Left ventricle myocardium superior (tissue), 1 donor: ENCODE measurements at places on chromosomes 5 and 9. TPM values are rescaled to one million over a fixed set of nuclear protein-coding genes. Genes with fewer than 3 reads are reported as not detected.

- no peak for DNase-seq
Measured at GRCh38 chr5:91332267-91333045, 50.7 kb downstream of the ARRDC3 start.

DNA sequence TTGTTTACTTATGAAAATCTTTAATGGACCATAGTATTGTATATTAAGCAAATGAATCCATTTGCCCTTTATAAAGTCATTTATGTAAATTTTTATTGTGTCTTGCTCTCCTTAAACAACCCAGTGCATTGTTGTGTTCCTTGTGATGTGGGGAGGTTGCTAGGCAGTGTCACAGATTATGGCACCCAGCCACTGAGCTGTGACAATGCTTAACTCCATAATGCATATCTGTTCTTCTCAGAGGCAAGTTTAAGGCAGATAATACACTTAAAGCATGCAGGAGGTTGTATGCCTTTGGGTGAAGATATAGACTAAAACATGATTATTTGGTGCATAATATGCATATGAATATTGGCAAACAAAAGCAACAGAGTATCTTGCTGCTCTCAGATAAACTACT lies 269.6 kb upstream of the RIOK2 start:
- DNase-seq, result no peak

- DNase-seq, result no peak
Measured at GRCh38 chr5:76546497-76547102, 76.6 kb downstream of the F2RL2 start.

DNA sequence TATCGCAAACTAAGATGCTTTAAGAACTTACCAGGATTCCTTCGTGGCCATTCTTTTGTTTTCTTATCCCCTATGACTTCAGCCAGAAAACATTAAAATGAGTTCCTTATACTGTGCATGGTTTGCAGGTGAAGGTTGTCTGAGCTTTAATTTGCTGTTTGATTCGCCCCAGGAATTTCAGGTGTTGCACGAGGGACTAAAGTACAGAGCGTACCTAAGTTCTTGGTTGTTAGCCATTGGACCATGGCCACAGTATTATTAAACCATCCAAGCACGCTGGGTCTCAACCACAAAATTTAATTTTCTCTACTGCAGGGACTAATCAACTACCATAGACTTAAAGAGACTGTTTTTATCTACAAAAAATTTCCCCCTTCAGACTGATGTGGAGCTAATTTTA lies 208.4 kb upstream of the MPDZ start:
- no peak for DNase-seq

GRCh38 chr5:28117691-28118090 lies 1079.3 kb upstream of the CDH9 start:
- no peak for DNase-seq

GRCh38 chr5:52859628-52860027 lies 71.9 kb downstream of the ITGA1 start:
- no peak for DNase-seq

- no peak for DNase-seq
Measured at GRCh38 chr9:107275530-107275929, 7.5 kb upstream of the RAD23B start.

- DNase-seq, result no peak
Measured at GRCh38 chr5:156128026-156128425, 198.9 kb upstream of the SGCD start.

GRCh38 chr9:130990306-130990977 lies 18.5 kb upstream of the LAMC3 start:
- no peak for DNase-seq

- DNase-seq, result no peak
Measured at GRCh38 chr9:1120500-1121165, 70.5 kb downstream of the DMRT2 start.

DNA sequence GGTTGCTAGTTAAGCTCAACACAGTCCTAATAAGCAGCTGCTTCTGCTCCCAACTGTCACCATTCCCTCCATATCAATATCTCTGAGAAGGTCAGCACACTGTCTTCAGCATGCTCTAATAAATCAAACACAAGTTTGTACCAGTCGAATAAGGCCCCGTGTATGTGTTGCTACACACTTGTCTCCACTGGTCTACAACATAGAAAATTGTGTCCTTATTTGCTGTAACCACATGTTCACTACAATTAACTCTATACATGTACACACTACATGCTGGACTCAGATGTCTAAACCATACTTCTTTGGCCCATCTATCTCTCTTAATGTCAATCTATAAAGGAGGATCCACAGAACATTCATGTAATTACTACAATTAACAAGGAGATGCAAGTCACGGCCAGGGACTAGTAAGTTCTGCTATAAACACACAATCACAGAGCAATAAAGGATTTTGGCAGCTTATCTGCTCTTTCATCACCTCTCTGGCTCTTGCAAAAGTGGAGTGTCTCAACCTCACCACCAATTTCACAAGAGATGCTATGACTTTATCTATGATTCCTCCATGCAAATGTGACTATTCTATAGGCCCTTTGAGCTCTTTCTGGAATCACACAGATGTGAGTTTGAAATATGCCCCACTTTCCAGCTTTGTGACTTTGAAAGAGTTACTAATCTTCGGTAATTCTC lies 143.9 kb downstream of the SEMA5A start:
- no peak for DNase-seq

DNA sequence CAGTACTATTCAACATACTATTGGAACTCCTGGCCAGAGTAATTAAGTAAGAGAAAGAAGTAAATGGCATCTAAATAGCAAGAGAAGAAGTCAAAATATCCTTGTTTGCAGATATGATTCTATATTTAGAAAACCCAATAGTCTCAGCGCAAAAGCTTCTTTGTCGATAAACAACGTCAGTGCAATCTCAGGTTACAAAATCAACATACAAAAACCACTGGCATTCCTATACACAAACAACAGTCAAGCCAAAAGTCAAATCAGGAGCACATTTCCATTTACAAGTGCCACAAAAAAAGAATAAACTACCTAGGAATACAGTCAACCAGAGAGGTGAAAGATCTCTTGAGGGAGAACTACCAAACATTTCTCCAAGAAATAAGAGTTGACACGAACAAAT lies 1901.9 kb upstream of the ACO1 start:
- no peak for DNase-seq

- DNase-seq, result no peak
Measured at GRCh38 chr9:93139365-93140182, 5.5 kb upstream of the NINJ1 start.

- DNase-seq, result no peak
Measured at GRCh38 chr5:78364005-78364404, 3.6 kb downstream of the SCAMP1 start.

DNA sequence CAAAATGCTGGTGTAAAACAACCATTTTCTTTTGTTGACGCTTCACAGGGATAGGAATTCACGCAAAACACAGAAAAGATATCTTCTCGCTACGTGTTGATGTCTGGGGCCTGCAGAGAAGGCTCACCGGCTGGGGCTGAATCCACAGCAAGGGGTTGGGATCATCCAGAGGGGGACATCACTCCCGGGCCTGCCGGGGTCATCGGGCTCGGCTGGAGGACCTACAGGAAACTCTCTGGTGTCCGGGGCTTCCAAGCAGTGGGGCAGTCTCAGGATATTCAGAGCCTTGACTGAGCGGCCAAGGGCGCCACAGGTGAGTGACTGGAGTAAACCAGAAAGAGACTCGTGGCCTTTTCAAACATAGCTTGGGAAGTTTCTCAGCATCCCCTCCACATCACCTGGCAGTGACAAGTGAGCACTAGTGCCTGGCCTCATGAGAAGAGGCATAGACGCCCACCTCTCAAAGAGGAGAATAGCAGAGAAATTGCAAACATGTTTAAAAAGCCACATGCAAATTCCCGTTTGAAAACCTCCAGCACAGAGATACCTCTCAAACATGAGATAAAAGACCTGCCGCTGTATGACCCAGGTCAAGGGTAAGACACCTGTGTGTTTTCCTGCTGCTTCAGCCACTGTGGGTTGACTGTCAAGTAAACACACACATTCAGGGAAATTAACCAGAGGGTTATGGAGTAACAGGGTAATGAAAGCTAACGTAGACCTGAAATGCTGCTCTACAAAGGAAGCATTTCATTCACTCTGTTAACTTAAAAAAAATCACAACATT lies 50.8 kb upstream of the SIMC1 start:
- DNase-seq, result no peak

- no peak for DNase-seq
Measured at GRCh38 chr5:83084336-83084735, 7.0 kb downstream of the XRCC4 start.

GRCh38 chr5:181167814-181168488 lies 20.6 kb downstream of the OR2V2 start:
- DNase-seq, result no peak

DNA sequence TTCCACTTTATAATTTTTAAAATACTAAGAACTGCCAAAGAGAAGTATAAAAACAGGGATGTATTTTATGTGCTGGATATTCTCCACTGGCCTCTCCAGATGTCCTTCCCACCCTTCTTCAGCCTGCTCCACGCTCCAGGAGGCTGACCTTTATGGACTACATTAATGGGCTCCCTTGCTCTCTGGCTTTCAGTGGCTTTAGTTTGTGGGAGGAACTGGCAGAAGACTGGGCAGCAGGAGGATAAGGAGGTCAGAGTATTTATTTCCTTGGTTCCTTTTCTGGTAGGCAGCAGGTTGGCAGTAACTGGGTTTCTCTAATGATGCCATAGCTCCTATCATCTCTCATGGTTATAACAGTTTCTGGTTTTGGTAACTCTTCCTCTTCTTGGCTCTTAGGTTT lies 133.9 kb downstream of the PAM start:
- no peak for DNase-seq

DNA sequence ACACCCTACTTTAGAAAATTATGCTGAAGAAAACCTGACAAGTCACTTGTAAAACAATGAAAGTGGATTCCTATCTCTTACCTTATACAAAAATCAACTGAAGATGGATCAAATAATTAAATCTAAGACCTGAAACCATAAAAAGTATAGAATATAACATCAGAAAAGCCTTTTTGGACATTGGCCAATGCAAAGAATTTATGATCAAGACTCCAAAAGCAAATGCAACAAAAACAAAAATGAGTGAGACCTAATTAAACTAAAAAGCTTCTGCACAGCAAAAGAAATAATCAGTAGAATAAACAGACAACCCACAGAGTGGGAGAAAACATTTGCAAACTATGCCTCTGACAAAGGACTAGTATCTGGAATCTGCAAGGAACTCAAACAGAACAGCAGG lies 303.0 kb upstream of the CDH9 start:
- no peak for DNase-seq

DNA sequence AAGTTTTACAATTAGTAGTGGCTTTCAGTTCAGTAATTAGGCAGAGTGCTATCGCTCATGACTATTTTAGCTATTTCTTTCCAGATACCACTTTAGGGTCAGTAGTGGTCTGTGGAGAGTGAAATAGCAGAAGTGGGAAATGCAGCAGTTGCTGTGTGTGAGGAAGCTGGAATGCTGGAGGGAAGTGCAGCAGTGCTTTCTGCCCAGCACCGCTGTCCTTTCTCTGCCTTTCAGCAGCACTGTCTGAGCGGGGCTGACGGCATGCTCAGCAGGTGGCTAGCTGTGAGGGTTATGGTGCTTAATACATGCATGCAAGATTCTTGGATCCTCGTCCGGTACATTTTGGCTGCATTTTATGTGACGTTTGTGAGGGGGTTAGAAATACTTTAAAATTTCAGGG lies 213.9 kb downstream of the PBX3 start:
- DNase-seq, result no peak

DNA sequence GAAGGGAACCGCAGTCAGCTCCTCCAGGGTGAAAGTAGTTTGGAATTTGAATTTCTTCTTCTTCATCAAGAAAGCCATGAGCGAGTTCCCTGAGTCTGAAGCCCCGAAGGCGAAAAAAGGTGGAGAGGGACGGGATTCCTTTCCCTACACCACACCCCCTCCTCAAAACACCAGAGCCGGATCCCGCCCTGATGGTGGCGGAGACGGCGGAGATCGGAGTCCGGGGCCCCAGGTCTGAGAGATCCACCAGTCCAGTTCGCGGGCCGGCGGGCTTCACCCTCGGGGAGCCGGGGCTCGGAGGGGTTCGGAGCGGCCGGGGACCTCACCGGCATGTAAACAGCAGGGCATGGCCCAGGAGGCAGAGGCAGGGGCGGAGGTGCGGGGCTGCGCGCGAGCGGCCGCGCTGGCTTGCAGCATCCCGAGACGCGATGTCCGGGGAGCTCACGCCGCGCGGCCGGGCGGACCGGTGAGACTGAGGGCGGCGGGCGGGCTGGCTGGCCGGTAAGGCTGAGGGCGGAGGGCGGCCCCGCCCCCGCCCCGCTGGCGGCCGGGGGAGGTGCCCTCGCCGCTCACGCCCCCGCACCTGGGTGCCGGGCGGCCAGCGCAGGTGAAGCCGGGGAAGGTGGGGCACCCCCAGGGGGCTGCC lies 606 bp downstream of the EEIG1 start:
- DNase-seq, result peak; percentile 68

DNA sequence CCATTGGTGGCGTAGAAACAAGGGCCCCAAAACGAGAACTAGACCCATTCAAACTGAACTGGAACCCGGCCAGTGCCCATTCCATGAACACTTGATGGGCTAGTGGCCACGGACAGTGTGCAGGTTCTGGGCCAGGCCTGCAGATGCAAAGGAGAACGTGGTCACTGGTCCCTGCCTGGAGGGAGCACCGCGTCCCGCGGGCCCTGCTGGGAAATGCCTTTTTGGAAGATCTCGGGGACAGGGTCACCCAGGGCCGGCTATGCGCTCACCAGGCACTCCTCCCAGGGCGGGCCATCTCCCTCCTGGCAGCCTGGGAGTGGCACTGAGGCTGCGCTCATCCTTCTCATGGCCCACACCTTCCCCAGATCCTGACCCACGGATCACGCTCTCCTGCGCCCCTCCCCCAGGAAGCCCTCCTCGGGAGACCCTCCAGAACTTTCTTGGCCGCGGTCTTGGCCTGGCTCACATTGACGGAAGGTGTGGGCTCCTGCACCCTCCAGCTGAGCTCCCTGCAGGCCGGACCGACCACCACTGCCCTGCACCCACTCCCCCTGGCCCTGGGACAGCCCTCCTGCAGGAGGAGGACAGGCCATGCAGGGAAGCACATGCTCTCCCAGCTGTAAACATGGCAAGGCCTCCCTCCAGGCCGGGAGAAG lies 2.8 kb upstream of the DIPK1B start:
- no peak for DNase-seq

GRCh38 chr5:74517700-74518099 lies 122.8 kb downstream of the ENC1 start:
- no peak for DNase-seq

CYSRT1 gene
- not detected for total RNA-seq

MCC gene
- 27.1 TPM for total RNA-seq

C5orf58 gene
- total RNA-seq, result not detected

DMGDH gene
- 1.3 TPM for total RNA-seq

TRUB2 gene
- 41.4 TPM for total RNA-seq

PFN3 gene
- total RNA-seq, result not detected

WDR38 gene
- not detected for total RNA-seq

PCDHGB2 gene
- 8.7 TPM for total RNA-seq

OBP2B gene
- total RNA-seq, result not detected

RETREG1 gene
- 202 TPM for total RNA-seq
